Activated T-helper 1 cell treated with anti-CD3 and anti-CD28 coated beads, Interleukin-12 subunit alpha, Interleukin-12 subunit beta, Interleukin-2, Interleukin-4 antibody, amounts not matched to agents 30 ng/mL and 10 ng/mL and 1 ng/mL, durations not matched to agents 14 hours and 24 hours and 36 hours (primary cell): ENCODE measurements at places on chromosomes 11 and 22. TPM values are rescaled to one million over a fixed set of nuclear protein-coding genes. Genes with fewer than 3 reads are reported as not detected.
A peak's percentile ranks its signal among the peaks of the same experiment; 100 is the strongest.

The OR5A1 gene
- total RNA-seq: not detected in 2 replicates

The GGT5 gene
- 0.10 TPM in 1 of 2 replicates, not detected in the other for total RNA-seq

- no peak for DNase-seq
Observed at GRCh38 chr11:118009864-118010737, 23.9 kb downstream of the IL10RA start.

- DNase-seq: no peak
Observed at GRCh38 chr11:124725719-124726105, 14.0 kb upstream of the NRGN start.

DNA sequence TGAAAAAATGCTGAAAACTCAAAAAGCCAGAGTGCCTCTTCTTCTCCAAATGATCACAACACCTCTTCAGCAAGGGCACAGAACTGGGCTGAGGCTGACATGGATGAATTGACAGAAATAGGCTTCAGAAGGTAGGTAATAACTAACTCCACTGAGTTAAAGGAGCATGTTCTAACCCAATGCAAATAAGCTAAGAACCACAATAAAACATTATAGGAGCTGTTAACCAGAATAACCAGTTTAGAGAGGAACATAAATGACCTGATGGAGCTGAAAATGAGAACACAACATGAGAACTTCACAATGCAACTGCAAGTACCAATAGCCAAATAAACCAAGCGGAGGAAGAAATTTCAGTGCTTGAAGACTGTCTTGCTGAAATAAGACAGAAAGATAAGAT is 9.2 kb downstream of the OR56B4 start:
- DNase-seq: no peak

DNA sequence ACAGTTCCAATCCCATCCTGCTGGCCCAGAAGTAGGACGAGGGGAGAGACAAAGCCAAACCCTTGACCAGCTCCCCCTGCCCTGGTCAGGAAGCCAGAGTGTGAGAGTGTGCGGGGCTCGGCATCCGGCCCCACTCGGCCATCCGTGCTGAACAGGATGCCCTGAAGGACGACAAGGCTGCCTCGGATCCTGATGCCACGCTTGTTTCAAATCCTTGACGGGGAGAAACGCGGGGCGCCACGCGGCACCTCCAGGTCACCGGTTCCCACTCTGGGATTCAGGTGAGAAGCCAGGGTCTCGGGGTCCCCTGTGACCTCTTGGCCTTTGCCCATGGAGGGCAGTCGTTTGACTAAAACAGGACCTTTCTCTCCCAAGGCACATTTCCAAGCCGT is 167.8 kb downstream of the BRD1 start:
- no peak for DNase-seq

DNA sequence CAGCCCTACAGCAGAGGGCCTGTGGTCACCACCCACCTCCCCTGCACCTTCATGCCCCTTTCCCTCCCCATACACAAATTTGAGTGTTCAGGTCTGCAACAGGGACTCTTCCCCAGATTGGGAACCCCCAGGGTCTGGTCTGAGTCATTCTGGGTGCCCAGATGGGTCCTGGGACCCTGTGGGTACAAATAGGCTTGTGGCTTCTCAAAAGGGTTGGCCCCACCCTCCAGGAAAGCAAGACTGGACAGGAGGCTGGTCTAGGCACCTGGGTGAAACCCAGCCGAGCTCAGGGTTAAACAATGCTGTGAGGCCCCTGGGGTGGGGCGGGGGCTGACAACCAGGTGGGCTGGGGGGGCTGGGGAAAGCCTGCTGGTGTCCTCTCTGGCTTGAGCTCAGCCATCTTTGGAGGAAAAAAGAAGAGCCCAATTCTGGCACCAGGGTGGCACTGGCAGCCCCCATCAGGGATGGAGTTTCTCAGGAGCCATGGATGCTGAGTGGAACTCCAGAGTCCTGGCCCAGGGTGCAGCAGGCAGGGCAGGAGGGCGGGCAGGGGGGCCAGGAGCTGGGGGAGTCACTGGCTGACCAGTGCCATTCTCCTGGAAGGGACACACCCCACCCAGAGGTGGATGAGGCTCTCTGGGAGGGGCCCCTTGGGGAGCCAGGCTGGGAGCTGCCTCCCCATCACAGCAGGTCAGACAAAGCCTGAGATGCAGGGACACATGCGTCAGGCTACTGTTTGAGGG is 1.1 kb downstream of the SEPTIN5 start:
- no peak for DNase-seq

The MMP3 gene
- not detected in 2 replicates for total RNA-seq

The TSGA10IP gene
- not detected in 2 replicates for total RNA-seq

DNA sequence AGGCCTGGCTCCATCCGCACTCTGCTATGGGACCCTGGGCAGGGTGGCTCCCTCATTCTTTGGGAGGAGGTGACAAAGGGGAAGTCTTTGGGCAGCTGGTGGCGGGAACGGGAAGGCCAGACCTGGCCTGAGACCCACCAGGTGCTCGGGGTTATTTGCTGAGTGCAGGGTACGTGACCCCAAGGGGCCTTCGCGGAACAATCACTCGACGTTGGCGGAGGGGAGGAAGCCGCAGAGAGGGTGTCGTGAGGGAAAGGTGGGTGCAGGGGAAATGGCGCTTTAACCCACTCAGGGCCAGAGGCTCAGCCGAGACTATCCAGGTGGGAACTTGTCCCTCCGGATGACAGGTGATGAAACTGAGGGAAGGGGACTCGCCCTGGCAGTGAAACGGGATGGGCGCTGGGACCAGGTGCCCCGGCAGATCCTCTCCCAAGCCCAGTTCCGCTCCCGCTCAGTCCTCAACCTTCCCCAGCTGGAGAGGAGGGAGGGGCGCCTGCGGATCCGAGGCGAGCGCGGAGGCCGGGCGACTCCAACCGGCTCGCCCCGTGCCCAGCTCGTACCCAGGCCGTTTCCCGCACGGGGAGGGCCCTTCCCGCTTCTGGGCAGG is 911 bp downstream of the A4GALT start:
- no peak for DNase-seq

DNA sequence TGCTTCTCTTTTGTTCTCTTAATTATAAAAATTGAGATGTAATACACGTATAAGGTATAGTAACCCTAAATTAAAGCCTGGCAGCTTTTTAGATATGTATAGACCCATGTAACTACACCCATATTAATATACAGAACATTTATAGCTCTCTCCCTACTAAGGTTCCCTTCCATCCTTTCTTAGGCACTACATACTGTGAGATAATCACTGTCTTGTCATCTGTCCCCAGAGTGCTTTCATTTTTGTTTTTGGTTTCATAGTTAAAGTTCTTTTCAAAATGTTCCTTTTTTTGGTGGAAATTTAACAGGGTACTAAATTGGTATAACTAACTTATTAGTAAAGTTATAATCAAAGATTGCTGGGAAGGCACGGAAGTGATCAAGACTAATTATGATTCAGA is 49.2 kb downstream of the MTMR3 start:
- DNase-seq: no peak

DNA sequence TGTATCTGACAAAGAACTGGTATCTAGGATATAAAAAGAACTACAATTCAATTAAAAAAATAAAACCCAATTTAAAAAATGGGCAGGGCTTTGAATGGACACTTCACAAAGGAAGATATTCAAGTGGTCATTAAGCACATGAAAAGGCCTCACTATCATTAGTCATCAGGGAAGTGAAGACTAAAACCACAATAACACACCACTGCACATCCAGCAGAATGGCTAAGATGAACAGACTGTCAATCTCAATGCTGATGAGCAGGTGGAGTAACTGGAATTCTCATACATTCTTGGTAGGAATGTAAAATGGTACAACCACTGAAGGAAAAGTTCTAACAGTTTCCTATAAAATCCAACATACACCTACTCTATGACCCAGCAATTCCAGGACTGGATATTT is 8.9 kb downstream of the HPS4 start:
- DNase-seq: no peak

GRCh38 chr11:31000381-31000780 is 369.2 kb downstream of the DCDC1 start:
- DNase-seq: no peak

DNA sequence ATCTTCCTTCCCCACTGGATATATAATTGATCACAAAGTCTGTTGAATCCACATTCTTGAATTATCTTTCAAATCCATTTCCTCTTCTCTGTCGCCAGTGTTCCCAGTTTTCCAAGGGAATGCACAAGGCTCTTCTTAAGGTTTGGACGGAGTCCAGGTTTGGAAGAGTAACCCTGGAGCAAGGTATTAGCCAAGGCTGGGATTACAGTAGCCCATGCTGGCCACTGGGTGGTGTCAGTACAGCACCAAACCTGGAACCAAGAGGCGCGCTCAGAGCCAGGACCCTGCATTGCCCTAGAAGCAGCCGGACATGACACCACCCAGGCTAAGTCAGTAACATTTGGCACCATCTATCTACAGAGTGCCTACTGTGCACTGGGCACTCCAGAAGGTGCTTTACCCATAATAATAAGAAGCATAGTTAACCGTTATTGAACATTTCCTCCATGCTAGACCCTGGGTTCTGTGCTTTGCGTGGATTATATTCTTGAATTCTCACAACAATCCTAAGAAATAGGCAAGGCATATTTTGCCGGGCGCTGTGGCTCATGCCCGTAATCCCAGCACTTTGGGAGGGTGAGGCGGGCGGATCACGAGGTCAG is 48.0 kb upstream of the CLPB start:
- DNase-seq: peak; percentile 28

GRCh38 chr22:42313804-42314581 is 43.5 kb upstream of the TCF20 start:
- DNase-seq: peak; percentile 28

GRCh38 chr11:65920372-65920802 is 1.2 kb downstream of the DRAP1 start:
- DNase-seq: no peak

The COPB1 gene
- 94.8 and 101 TPM in 2 replicates for total RNA-seq

GRCh38 chr11:115132436-115133228 is 371.6 kb downstream of the CADM1 start:
- no peak for DNase-seq

The CD3D gene
- 486 and 491 TPM in 2 replicates for total RNA-seq

DNA sequence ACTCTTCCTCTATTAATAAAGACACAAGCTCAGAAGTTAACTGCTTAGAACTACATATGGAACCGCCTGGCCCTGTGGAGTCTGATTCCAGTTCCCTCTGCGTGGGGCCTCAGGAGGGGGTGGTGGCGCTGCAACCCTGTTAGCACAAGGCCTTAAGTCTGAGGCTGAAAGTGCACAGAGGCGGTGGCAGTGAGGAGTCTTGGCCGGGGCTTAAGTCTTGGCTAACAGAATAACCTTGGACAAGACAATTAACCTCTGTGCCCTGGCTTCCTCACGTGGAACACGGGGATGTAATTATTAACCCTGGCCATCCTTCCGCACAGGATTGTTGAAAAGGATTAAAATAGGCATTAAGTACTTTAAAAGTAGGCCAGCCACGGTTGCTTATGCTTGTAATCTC is 191.5 kb downstream of the CEP164 start:
- no peak for DNase-seq

The FXYD2 gene
- total RNA-seq: 3.4 and 3.6 TPM in 2 replicates

DNA sequence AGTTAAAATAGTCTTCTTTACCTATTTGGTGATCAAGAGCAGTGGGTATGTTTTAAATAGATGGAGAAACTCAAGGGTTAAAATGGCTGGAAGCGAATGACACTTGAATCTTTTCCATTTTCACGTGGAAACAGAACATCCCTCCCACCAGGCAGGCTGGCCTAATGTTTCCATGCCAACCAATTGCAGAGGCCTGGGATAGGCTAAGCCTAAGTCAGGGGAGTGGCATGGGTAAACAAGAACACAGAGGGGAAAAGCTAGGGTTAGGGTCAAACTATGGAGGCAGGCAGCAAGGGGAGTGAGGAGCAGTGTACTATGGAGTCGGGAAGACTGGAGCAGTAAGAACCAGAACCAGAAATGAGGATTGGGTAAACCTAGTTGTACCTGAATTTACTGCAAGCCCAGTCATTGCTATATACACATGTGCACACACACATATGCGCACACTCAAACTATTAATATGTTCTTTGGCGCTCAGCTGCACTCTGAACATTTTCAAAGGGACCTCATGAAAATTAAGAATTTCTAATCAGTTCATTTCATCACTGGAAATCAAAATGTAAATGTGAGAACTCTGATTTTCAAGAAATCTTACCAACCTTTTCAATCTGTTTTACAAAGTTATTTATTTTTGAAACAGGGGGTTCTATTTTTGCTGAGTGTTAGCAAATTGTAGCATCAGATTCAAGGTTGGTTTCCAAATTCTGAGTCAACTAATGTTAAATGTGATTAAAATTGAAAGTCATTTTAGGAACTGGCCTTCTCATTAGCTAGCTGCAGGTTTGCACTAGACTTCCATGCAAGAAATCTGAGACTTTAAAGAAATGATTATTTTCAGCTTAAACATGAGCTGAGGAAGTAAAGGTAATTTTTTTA is 327.0 kb upstream of the CCDC90B start:
- no peak for DNase-seq

DNA sequence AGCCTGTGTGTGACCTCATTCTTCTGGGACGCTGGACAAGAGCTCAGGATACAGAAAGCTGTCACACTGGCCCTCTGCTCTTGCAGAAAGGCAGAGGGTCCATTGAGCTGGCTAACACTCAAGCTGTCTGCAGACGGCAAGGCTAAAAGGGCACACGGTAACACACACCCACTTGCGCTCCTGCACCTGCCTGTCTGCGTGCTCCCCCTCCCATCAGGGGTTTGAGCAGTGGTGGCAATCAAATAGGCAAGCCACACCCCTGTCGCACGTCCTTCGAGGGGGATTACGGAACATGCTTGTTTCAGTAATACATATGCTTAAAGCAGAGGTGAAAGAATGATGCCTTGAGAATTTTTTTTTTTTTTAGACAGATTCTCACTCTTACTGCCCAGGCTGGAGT is 7.1 kb upstream of the QSER1 start:
- DNase-seq: no peak

- no peak for DNase-seq
Observed at GRCh38 chr11:68840661-68841653, 759 bp downstream of the CPT1A start.

GRCh38 chr11:8097468-8097867 is 16.5 kb downstream of the TUB start:
- DNase-seq: no peak

DNA sequence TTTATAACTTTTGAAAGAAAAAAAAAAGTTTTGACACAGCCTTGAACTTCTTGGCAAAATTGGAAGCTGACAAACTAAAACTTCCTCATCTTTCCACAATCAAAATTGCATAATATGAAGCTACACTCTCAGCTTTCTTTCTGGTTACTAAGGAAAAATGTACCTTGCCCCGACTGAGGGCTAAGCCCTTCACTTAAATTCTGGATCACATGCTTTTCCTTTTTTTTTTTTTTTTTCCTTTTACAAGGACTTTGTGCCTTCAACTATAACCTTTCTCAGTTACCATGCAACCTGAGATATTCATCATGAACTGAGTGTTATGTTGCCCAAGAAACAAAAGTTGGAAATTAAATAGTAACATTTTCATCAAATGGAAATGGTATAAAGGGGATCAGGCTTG is 188.5 kb upstream of the CARD18 start:
- no peak for DNase-seq

DNA sequence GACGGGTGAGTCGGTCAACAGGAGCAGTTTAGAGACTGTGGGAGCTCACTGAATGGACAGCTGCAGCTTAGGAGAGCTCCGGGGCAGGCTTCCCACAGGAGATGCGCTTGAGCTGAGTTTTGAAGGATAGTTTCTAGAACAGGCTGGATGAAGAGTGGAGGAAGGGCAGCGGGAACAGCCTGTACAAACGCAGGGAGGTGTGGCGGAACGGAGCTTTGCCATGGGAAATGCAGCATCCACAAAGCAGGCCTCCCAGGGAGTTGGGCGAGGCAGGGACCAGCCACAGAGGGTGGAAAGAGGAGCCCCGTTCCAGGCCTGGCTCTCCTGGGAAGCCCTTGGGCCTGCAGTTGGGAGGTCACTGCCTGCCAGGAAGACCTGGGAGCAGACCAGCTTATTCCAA is 26.8 kb upstream of the TEF start:
- no peak for DNase-seq
